MM.1S (cell line): ENCODE measurements at places on chromosomes 4 and X.

DNA sequence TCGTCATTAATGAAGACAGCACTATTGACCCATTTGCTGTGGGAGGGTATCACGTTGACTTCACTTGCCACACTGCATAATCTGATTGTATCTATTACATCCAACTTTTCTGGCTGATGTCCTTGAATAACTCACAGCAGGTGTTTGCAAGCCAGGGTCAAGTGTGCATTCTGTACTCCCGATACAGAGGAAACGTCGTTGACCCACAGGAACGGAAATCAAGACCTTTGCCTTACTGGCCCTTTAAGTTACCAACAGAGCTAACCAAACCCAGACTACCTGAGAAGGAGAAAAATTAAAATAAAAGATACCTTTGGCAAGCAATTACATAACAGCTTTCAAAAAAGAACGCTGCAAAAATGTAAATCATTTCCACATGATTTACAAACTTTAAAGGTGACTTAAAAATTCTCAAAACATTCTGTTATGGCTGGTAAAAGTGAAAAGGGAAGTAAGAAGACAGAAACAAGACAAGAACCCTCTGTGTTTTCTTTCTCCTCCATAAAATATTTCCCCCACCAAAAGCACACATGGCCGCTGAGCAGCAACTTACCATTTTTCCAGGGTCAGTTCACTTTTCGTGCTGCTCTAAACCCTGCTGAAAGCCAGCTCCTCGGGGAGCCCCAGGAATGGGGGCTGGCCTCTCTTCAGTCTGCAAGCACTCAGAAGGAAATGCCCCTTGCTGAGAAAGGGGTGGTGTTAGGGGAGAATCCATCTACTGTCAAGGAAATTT, 6.5 kb upstream of the SHISA3 start:
- DNase-seq = no peak

GRCh38 chr4:143512978-143513313, 556 bp upstream of the SMARCA5 start:
- no peak for DNase-seq

DNA sequence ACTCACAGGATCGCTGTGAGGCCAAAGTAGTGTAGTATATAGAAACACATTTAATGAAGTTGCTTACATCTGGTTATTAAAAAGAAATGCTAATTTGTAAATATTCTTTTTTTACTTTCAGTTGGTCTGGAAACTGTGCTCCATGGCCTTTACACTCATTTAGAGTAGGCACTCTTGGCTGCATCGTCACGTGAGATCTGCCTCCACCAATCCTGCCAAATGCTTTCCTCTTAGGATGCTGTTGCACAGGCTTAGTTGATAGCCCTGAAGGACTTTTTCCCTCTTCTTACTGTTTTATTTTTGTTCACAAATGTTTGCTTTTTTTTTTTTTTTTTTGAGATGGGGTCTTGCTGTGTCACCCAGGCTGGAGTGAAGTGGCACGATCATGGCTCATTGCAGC, 6.3 kb downstream of the CPE start:
- no peak for DNase-seq

GRCh38 chrX:45903781-45904201, 641.4 kb downstream of the ZNF674 start:
- no peak for DNase-seq

- no peak for DNase-seq
Measured at GRCh38 chrX:57329008-57329407, 42.5 kb downstream of the FAAH2 start.

DNA sequence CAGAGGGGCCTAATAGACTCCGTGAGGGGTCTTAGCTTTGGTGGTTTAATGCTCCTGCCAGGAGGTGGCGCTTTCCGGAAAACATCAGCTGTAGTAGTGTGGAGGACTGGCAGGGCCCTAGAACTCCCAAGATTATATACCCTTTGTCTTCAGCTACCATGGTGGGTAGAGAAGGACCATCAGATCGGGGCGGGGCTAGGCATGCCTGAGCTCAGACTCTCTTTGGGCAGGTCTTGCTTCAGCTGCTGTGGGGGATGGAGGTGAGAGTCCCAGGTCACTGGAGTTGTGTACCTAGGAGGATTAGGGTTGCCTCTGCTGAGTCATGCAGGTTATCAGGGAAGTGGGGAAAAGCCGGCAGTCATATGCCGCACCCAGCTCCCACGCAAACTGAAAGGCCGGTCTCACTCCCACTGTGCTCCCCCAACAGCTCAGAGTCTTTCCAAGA, 63.0 kb upstream of the AGA start:
- no peak for DNase-seq

DNA sequence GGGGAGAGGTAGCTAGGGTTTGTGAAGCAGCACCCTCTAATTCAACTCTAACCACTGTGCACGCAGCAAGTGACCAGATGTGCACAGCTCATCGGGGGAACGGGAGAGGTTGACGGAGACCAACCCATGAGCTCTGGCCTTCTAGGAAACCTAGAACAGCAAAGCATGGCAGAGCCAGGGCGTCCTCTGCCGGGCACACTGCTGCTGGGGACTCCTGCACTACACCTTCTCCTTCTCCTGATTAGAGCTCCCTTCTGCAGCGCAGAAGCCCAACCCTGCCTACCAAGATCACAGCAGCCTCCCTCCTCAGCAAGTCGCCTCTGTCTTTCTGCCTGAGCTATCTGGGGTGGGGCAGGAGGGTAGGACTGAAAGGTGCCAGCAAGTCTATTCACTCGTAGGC, 252.3 kb upstream of the PSAPL1 start:
- no peak for DNase-seq

- DNase-seq = no peak
Measured at GRCh38 chr4:154660052-154660451, 47.6 kb upstream of the FGG start.

DNA sequence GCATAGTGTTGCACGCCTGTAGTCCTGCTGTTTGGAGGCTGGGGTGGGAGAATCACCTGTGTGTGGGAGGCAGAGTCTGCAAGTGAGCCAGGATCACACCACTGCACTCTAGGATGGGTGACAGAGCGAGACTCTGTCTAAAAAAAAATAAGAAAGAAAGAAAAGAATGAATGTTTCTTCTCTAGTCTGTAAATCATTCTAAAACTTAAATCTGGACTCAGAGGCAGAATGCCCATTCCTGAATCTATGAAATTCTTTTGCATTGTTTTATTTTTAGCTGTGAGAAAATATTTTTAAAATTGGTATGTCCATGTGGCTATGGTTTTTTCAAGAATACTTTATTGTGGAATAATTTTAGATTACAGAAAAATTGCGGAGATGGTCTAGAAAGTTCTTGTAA, 49.3 kb downstream of the RAPGEF2 start:
- no peak for DNase-seq
